Hepatocyte (in vitro differentiated cells): ENCODE measurements at places on chromosomes 3 and 15. TPM values are rescaled to one million over a fixed set of nuclear protein-coding genes. Genes with fewer than 3 reads are reported as not detected.

DNA sequence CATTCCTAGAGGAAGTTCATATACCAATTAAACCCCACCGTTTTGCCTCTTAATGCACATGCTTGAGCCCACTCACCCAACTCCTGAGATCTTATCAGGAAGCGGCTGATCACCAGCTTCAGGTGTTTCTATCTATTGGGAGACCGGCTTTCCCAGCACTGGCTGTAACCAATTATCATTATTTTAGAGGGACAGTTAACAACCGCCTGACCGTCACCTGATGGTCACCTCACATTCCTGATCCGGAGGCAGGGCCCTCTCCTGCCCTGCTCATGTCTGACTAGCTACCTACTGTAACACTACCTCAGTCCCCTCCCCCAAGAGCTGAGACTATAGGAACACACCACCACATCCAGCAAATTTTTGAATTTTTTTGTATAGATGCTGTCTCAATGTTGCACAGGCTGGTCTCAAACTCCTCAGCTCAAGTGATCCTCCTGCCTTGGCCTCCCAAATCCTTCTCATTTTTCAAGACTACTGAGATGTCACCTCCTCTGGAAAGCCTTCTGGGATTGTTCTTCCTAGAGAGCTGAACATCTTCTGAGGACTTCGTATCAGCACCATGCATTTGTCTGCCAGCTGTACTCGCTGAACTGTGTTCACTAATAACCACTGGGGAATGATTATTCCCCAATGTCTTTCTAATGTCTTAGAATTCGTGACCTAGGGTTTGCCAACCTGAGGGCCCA is 84.8 kb downstream of the LSM3 start:
- no peak overlapping the region for H3K4me3 ChIP-seq
- no peaks in the 10 kb centered on the region for H3K36me3 ChIP-seq
- no peaks in the 10 kb centered on the region for H3K27me3 ChIP-seq
- no peak for DNase-seq

DNA sequence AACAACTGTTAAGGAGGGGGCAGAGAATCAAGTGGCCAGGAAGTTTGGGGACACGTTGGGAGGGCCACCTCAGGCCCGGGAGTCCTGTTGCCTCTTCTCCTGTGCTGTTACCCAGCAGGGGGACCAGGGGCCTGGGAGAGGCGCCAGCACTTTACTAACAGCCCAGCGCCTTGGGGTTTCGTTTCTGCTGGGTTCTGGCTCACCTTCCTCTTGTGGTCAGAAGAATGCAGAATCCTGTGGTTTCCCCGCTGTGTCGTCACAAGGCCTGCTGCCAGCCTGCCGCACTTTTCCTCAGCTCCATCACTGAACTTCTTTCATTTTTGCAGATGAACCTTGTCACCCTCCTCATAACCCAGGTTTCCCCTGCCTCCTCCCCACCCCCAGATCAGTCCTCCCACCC is 67.7 kb downstream of the SLC30A4 start:
- peak; percentile 51 for DNase-seq
- peaks cover 19% of the 10 kb centered on the region for H3K4me1 ChIP-seq

DNA sequence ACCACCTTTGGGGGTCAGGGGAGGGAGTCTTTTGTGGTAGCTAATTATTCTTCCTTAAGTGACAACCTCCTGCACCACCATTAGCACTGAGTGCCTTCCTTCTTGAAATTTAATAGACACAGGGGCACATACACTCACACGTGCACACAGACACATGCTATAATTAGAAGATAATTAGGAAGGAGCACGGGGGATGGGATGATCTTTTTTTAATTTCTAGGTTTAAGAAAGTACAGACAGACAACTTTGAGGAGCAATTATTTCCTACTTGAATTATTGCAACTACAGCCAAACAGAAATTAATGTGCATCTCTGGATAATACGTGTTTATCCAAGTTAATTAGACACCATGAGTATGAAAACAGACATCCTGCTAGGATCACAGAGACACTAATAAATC is 44.8 kb upstream of the GUCA1C start:
- DNase-seq = no peak
- H3K4me1 ChIP-seq = no peaks in the 10 kb centered on the region
- no peak overlapping the region for H3K27ac ChIP-seq
- H3K4me3 ChIP-seq = no peak overlapping the region

GRCh38 chr3:87167628-87168456 is 59.3 kb upstream of the CHMP2B start:
- peak; percentile 66 for DNase-seq
- no peaks in the 10 kb centered on the region for H3K27me3 ChIP-seq
- H3K36me3 ChIP-seq = no peaks in the 10 kb centered on the region

NRROS gene
- 0.33 and 0.36 TPM in 2 replicates for total RNA-seq

DNA sequence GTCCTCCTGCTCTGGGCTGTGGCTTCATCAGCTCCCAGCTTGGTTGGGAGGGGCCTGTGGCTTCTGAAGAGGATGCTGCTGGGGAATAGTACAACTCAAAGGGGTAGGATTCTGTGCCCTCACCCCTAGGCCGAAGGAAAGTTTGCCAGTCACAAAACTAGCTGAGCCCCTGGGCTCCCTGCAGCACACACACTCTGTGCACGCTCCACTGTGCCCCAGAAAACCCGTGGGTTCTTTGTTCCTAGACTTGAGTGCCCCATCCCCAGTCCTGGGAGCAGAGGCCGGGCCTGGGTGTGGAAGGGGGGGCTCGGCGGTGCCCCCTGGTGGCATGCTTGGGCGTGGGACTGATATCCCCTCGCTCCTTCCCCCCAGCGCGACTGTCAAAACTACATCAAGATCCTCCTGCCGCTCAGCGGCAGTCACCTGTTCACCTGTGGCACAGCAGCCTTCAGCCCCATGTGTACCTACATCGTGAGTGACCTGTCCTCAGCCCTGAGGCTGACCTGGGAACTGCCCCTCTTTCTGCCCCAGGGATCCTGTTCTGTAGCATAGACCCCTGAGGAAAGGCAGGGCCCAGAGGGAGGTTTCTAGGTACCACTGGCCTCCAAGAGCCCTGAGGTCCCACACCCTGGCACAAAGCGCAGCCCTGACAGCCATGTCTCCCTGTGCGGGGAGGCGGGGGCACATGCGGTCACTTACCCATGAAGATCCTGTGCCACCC is 14.2 kb downstream of the CIB1 start:
- no peaks in the 10 kb centered on the region for H3K36me3 ChIP-seq
- H3K4me1 ChIP-seq = peaks cover 3% of the 10 kb centered on the region
- DNase-seq = peak; percentile 60
- no peaks in the 10 kb centered on the region for H3K27me3 ChIP-seq
- no peak overlapping the region for H3K27ac ChIP-seq

- no peak overlapping the region for H3K4me3 ChIP-seq
- DNase-seq = no peak
- H3K27ac ChIP-seq = no peak overlapping the region
- no peaks in the 10 kb centered on the region for H3K4me1 ChIP-seq
- no peaks in the 10 kb centered on the region for H3K36me3 ChIP-seq
- no peaks in the 10 kb centered on the region for H3K27me3 ChIP-seq
Observed at GRCh38 chr15:95450413-95450812, 880.1 kb upstream of the NR2F2 start.

DNA sequence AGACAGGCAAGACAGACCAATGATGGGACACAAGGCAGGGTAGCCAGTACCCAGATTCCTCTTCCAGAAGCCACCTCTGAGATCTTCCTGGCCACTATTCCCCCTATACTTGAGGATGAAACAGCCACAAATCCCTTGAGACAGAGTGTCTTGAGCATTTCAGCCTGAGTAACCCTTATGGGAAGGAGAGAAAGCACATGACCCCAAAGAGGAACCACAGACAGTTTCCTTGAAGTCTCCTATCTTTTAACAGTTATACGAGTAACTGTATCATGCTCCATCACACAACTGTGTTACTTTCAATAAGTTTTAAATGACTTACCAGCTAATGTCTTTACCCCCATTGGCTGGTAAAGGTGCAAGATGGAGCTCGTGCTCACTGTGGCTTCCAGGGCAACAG is 9.3 kb downstream of the VIPR1 start:
- DNase-seq = no peak
- H3K36me3 ChIP-seq = no peaks in the 10 kb centered on the region
- peaks cover 34% of the 10 kb centered on the region for H3K4me1 ChIP-seq
- no peaks in the 10 kb centered on the region for H3K27me3 ChIP-seq
- no peak overlapping the region for H3K4me3 ChIP-seq

- peaks cover 19% of the 10 kb centered on the region for H3K4me1 ChIP-seq
- peak overlapping the region; percentile 86 for H3K27ac ChIP-seq
- no peaks in the 10 kb centered on the region for H3K27me3 ChIP-seq
- DNase-seq = peak; percentile 69
Observed at GRCh38 chr15:45648521-45649200, 13.8 kb downstream of the SQOR start.

FAM81A gene
- 0.47 and 0.52 TPM in 2 replicates for total RNA-seq

PFKFB4 gene
- 12.0 and 14.1 TPM in 2 replicates for total RNA-seq

SLC7A14 gene
- total RNA-seq = 0.08 and 0.10 TPM in 2 replicates

- no peaks in the 10 kb centered on the region for H3K36me3 ChIP-seq
- no peaks in the 10 kb centered on the region for H3K4me1 ChIP-seq
- no peaks in the 10 kb centered on the region for H3K27me3 ChIP-seq
- no peak overlapping the region for H3K4me3 ChIP-seq
- no peak for DNase-seq
Observed at GRCh38 chr15:78110096-78110495, 17.7 kb downstream of the SH2D7 start.

TIMP4 gene
- 4.7 and 5.5 TPM in 2 replicates for total RNA-seq

- no peaks in the 10 kb centered on the region for H3K36me3 ChIP-seq
- no peak for DNase-seq
- peaks cover 99% of the 10 kb centered on the region for H3K27me3 ChIP-seq
- H3K4me1 ChIP-seq = peaks cover 20% of the 10 kb centered on the region
Observed at GRCh38 chr3:181723625-181724191, 12.0 kb downstream of the SOX2 start.

- H3K27ac ChIP-seq = no peak overlapping the region
- no peak for DNase-seq
- no peaks in the 10 kb centered on the region for H3K27me3 ChIP-seq
- no peaks in the 10 kb centered on the region for H3K36me3 ChIP-seq
- no peak overlapping the region for H3K4me3 ChIP-seq
- H3K4me1 ChIP-seq = peaks cover 40% of the 10 kb centered on the region
Observed at GRCh38 chr3:184578822-184579221, 17.2 kb downstream of the EPHB3 start.

DNA sequence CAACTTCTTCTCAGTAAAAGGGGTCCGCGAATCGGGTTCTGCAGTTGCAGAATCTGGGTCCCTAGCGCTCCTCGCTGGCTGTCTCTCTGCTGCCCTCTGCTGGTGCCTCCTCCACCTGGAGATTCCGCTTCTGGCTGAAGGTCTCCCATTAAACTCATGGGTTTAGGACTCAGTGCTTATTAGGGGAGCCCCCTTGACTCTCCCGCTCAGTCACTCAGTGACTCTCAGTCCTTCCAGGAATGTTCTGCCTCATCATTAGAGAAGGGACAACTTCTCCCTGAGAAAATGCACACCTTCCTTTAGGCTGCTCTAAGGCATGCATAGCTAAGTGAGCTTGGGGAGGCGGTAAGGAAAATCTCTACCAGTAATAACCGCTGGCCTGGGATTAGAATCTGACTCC is 7.1 kb downstream of the CPN2 start:
- H3K4me1 ChIP-seq = peaks cover 7% of the 10 kb centered on the region
- peak; percentile 85 for DNase-seq
- H3K27me3 ChIP-seq = no peaks in the 10 kb centered on the region
- H3K4me3 ChIP-seq = no peak overlapping the region
- H3K36me3 ChIP-seq = no peaks in the 10 kb centered on the region

PLSCR5 gene
- total RNA-seq = 0.60 and 2.0 TPM in 2 replicates

DNA sequence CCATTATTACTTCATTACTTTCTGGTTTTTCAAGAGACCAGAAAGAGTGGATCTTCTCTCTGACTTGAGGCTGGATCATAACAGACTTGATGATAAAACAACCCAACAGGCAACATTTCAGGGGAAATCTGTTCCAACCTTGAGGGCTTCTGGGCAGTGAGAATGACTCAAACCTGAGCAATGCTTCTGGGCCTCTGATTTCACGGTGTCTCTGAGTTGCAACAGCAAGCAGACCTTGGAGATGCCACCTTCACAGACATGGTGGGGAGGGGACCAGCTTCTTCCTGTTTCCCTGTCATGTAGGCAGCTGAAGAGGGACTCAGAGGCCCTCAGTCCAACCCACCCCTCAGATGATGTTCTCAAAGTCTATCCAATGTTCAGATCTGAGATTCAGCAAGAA is 104.0 kb downstream of the ABHD5 start:
- no peaks in the 10 kb centered on the region for H3K27me3 ChIP-seq
- H3K36me3 ChIP-seq = no peaks in the 10 kb centered on the region
- H3K4me3 ChIP-seq = no peak overlapping the region
- H3K4me1 ChIP-seq = no peaks in the 10 kb centered on the region

GRCh38 chr3:148102156-148102555 is 595.5 kb upstream of the AGTR1 start:
- no peaks in the 10 kb centered on the region for H3K4me1 ChIP-seq
- no peak overlapping the region for H3K4me3 ChIP-seq
- H3K36me3 ChIP-seq = no peaks in the 10 kb centered on the region
- no peak for DNase-seq
- H3K27ac ChIP-seq = no peak overlapping the region

- no peak overlapping the region for H3K27ac ChIP-seq
- no peak for DNase-seq
- H3K27me3 ChIP-seq = no peaks in the 10 kb centered on the region
Observed at GRCh38 chr3:44223299-44223698, 18.4 kb upstream of the TOPAZ1 start.

DNA sequence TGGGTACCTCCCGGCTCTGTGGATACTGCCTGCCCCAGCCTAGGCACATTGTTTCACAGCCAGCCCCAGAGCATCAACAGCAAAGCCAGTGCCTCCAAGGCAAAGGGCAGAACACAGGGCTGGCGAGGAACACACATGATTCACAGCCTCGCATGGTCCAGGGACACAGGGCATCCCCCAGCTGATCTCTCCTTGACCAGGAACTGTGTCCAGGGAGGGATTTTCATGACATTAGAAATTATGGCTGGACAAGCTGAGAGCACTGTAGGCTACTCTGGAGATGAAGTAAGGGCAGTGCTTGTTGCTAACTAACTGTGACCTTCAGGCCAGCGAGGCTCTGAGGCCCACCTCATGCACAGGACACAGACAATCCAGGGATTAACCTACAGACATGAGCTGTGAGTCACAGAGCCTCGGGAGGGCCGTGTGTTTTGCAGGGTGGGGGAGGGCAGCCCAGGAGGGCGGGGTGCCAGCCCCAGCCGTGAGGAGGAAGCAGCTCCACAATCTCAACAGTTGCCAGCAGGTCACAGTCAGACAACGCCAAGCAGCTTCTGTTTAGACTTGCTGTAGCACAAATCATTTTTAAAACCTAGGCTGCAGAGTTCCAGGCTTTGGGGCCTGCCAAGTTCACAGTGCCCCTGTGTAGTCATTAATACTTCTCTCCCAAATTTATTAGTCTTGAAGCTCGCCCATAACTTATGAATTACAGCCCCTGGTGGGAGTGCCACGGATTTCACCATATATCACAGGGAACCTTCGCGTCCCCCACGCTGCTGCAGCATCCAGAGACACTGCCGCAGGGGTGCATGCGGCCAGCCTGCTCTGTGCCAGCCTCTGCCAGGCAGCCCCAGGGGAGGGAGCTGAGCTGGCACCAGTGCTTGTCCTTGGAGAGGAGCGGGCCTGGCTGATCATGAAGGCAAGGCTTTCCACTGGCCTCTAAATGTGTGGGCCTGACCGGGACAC is 114.7 kb downstream of the ETFA start:
- no peaks in the 10 kb centered on the region for H3K36me3 ChIP-seq
- peak; percentile 90 for DNase-seq
- no peaks in the 10 kb centered on the region for H3K27me3 ChIP-seq

GRCh38 chr3:10929978-10930665 is 62.4 kb upstream of the SLC6A1 start:
- DNase-seq = no peak
- H3K4me3 ChIP-seq = no peak overlapping the region
- no peaks in the 10 kb centered on the region for H3K4me1 ChIP-seq
- no peaks in the 10 kb centered on the region for H3K27me3 ChIP-seq
